NCI-H2171 (cell line): ENCODE measurements at places on chromosomes 3 and 15.

- no peak for DNase-seq
These were observed 2.5 kb downstream of the ONECUT1 start for GRCh38 chr15:52787549-52788098.

DNA sequence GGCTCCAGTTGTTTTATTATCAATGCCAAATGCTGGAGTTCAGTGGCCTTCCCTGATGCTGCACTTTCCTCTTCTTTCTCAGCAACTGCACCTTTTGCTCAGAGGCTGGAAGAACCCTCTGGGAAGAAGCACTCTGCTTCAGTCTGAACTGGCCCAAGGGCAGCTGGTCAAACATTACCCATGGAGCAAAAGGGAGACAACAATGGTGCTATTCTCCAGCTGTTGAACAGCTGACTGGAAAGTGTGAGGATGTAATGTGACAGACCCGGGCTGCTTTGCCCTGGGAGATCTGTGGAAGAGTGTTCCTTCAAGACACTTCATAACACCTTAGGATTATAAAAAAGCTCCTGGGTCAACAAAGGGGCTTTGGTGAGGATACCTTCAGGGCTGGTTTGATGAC, 84.9 kb downstream of the EPHB1 start:
- DNase-seq: no peak

GRCh38 chr15:45457220-45457619, 65.3 kb downstream of the SLC30A4 start:
- no peak for DNase-seq

GRCh38 chr15:34025252-34025651, 13.8 kb downstream of the AVEN start:
- DNase-seq: no peak
